Mesothelial cell of epicardium (in vitro differentiated cells): ENCODE measurements at places on chromosomes 16 and 17.

DNA sequence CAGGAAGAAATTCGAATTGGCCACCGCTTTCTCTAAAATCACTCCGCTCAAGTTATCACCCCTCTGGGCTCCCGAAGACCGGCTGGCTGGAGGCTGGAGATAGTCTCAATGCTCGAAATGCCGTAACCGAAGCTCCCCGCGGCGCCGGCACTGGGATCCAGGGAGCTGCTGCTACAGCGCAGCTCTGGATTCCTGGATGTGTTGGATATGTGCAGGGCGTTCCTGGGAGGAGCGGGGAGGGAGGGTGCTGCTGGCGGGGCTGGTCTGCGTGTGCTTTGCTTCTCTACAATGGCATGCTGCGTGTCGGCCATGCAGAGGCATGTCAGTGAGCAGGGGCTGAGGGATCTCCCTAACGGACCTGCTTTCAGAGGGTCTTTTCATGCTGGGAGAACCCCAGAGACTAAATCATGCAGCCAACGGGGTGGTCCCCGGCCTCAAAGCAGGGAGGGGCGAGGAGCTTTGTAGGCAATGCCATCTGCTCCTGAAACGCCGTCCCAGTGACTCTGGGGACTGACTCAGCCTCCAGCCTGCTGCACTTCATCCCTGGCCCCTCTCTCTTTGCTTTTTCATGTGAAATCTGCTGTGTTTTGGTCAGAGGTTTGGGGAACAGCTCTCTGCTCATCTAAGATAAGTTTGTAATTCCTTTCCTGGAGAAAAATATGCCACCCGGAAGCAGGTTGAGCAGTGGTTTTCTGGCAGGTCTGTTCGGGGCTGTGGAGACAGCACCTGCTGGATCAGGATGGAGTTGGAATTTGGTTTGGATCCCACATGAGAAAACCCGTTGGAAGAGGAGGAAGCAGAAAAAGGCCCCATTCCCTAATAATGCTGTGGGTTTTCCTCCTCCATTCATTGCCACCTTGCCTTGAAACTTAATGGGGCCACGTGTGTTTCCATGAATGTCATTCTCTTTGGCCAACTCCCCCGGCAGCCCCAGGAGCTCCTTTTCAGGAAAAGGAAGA lies 311.4 kb downstream of the SEC14L1 start:
- H3K36me3 ChIP-seq: peaks cover 2% of the 10 kb centered on the region
- H3K27ac ChIP-seq: peak overlapping the region; percentile 99
- H3K4me1 ChIP-seq: peaks cover 68% of the 10 kb centered on the region
- H3K27me3 ChIP-seq: no peaks in the 10 kb centered on the region
- peak overlapping the region; percentile 99 for H3K4me3 ChIP-seq

GRCh38 chr16:4376126-4376892 lies 4.7 kb downstream of the VASN start:
- peaks cover 44% of the 10 kb centered on the region for H3K4me1 ChIP-seq
- no peaks in the 10 kb centered on the region for H3K36me3 ChIP-seq
- peak overlapping the region; percentile 87 for H3K27ac ChIP-seq
- H3K27me3 ChIP-seq: no peaks in the 10 kb centered on the region
- DNase-seq: no peak
- no peak overlapping the region for H3K4me3 ChIP-seq

DNA sequence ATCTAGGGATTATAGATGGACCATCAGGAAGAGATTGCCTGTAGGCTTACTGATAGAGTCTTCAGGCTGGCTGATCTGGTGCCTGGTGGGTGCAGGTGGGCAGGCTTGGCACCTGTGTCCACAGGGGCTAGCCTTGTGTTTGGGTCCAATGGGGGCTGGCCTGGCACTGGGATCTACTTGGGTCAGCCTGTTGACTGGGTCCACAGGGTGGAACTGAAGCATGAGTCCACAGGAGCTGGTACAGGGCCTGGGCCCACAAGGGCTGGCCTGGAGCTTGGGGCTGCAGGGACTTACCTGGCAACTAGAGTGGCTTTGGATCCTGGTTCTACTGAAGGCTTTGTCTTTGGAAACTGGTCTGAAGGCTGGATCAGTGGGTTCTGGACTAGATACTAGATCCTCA lies 1217.7 kb downstream of the CDH11 start:
- H3K27me3 ChIP-seq: no peaks in the 10 kb centered on the region
- no peak overlapping the region for H3K27ac ChIP-seq
- no peaks in the 10 kb centered on the region for H3K4me1 ChIP-seq
- no peak overlapping the region for H3K4me3 ChIP-seq
- no peaks in the 10 kb centered on the region for H3K36me3 ChIP-seq

DNA sequence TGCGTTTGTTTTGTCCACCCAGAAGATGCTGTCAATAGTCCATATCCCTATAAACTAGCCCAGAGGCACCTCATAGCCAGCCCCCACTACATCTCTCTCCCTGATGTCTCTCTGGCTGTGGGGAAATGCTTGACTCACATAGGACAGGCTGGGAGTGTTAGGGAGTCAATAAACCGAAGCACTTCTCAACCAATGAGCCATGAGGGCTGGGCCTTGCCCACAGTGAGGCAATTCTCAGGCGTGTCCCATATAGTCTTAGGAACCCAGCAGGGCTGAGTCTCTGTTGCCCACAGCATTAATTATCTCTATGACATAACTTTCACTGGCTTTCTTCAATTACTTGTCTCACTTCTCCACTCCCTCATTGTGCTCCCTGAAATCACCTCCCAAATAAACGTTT lies 387.3 kb upstream of the CDH11 start:
- no peak for DNase-seq
- no peaks in the 10 kb centered on the region for H3K27me3 ChIP-seq
- no peaks in the 10 kb centered on the region for H3K36me3 ChIP-seq
- H3K4me1 ChIP-seq: peaks cover 11% of the 10 kb centered on the region
- H3K4me3 ChIP-seq: no peak overlapping the region

DNA sequence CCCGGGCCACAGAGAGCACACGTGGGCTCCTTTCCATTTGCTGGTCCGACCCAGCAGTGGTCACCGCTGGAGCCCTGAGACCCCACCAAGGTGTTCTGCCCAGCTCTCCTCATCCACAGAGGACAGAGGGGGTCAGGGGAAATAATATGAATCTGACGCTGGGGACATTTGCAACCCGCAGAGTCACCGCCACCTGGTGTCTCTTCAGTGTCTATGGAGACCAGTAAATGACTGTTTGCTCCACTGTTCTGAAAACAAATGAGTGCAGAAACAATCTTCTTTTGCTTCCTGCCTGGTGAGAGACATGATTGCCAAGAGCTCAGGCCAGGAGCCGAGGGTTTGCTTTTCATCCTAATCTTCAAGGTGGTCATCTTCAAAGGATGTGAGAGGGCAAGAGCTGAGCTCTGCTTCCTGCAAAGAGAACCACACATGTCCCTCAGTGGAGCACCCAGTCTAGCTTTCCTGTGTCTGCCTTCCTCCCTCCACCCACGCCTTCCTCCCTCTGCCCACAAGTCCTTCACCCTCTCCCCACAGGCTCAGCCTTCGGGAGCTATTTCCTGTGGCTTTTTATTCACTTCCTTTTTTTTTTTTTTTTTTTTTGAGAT lies 14.7 kb upstream of the KLHDC4 start:
- no peak overlapping the region for H3K27ac ChIP-seq
- H3K4me3 ChIP-seq: no peak overlapping the region
- H3K36me3 ChIP-seq: no peaks in the 10 kb centered on the region
- H3K4me1 ChIP-seq: peaks cover 11% of the 10 kb centered on the region
- peaks cover 2% of the 10 kb centered on the region for H3K27me3 ChIP-seq

- H3K4me3 ChIP-seq: peak overlapping the region; percentile 20
- H3K36me3 ChIP-seq: peaks cover 1% of the 10 kb centered on the region
- H3K27ac ChIP-seq: peak overlapping the region; percentile 74
- DNase-seq: peak; percentile 76
- no peaks in the 10 kb centered on the region for H3K27me3 ChIP-seq
- peaks cover 23% of the 10 kb centered on the region for H3K4me1 ChIP-seq
Measured at GRCh38 chr16:27779641-27780164, 229.8 kb downstream of the KATNIP start.

GRCh38 chr16:59121411-59122261 lies 387.5 kb upstream of the GOT2 start:
- H3K27me3 ChIP-seq: no peaks in the 10 kb centered on the region
- no peak for DNase-seq
- no peak overlapping the region for H3K27ac ChIP-seq
- H3K4me3 ChIP-seq: no peak overlapping the region
- H3K36me3 ChIP-seq: no peaks in the 10 kb centered on the region

DNA sequence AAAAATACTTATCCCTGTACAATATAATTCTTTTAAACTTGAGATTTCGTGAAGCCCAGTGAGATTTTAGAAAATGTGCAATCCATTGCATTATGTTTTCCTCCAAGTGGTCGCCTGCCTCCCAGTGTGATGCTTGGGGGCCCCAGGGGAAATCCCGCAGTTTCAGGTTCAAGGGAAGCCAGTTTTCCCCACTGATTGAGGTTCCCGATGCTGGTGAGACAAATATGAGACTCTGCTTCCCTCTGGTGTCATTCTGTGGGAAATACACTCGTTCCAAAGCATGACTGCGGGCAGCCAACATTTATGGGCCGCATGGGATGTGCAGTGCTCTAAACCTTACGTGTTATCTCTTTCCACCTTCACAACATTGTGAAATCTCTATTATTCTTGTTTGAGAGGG lies 200.8 kb downstream of the PRKCB start:
- no peak for DNase-seq
- peaks cover 64% of the 10 kb centered on the region for H3K27me3 ChIP-seq
- H3K4me3 ChIP-seq: no peak overlapping the region
- H3K4me1 ChIP-seq: peaks cover 2% of the 10 kb centered on the region

DNA sequence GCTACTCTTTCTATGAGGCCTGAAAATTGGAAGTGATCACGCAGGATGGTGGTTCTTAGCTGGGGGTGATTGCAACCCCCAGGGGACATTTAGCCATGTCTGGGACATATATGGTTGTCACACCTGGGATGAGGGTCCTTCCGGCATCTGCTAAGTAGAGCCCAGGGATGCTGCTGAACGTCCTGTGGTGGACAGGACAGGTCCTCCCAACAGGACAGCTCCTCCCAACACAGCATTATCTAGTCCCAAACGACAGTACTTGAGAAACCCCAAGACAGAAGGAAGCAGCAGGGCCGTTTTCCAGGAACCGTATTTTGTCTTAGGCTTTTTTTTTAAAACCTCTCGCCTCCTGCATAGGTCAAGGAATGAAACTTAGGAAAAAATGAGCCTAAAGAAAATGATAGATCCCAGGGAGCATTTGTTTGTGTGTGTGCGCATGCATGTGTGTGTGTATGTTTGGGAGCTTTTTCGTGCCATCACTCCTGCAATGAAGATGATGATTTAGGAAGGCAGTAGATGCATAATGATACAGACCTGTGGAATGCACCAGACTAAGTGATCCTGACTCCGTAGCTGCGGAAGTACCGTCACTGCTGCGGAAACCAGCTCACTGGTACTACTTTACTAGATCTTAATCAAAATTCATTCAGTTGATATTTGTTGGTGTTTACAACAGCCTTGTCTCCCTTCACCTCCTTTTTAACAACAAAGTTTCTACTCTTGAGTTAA lies 118.2 kb downstream of the SNX29 start:
- H3K4me3 ChIP-seq: no peak overlapping the region
- H3K27ac ChIP-seq: no peak overlapping the region
- peaks cover 1% of the 10 kb centered on the region for H3K27me3 ChIP-seq
- H3K4me1 ChIP-seq: peaks cover 37% of the 10 kb centered on the region
- DNase-seq: no peak

GRCh38 chr17:68133346-68134045 lies 98.0 kb downstream of the KPNA2 start:
- peaks cover 2% of the 10 kb centered on the region for H3K4me1 ChIP-seq
- no peak for DNase-seq
- no peaks in the 10 kb centered on the region for H3K27me3 ChIP-seq
- no peak overlapping the region for H3K27ac ChIP-seq
- H3K36me3 ChIP-seq: peaks cover 15% of the 10 kb centered on the region

DNA sequence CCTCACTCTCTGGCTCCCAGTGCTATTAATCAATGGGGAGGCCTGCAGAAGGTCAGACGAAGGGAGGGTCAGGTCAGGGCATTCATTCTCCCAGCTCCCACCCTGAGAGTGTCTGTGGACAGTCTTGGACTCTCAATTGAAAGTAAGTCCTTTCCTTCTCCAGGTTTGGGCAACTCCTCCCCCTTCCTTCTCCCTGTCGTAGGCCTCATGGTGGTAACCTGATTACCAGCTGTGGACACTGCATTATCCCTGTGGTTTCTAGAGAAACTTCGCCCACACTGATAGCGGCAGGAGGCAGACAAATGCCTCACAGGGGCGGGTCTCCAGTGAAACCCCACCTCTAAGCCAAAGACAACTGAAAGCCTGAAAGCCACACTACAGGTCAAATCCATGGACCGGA lies 57.7 kb upstream of the SLC25A19 start:
- no peak overlapping the region for H3K4me3 ChIP-seq
- H3K27me3 ChIP-seq: no peaks in the 10 kb centered on the region
- H3K36me3 ChIP-seq: peaks cover 1% of the 10 kb centered on the region

- H3K4me1 ChIP-seq: peaks cover 21% of the 10 kb centered on the region
- no peak for DNase-seq
- peaks cover 1% of the 10 kb centered on the region for H3K36me3 ChIP-seq
- H3K4me3 ChIP-seq: no peak overlapping the region
Measured at GRCh38 chr17:61663310-61663709, 72.3 kb upstream of the NACA2 start.

GRCh38 chr17:45869676-45870341 lies 24.5 kb upstream of the MAPT start:
- H3K27ac ChIP-seq: no peak overlapping the region
- H3K4me1 ChIP-seq: peaks cover 8% of the 10 kb centered on the region
- peaks cover 24% of the 10 kb centered on the region for H3K27me3 ChIP-seq
- no peak for DNase-seq
- H3K4me3 ChIP-seq: no peak overlapping the region

GRCh38 chr17:82120148-82120547 lies 22.1 kb upstream of the FASN start:
- peaks cover 28% of the 10 kb centered on the region for H3K4me1 ChIP-seq
- DNase-seq: no peak
- peaks cover 17% of the 10 kb centered on the region for H3K36me3 ChIP-seq
- no peaks in the 10 kb centered on the region for H3K27me3 ChIP-seq
- H3K4me3 ChIP-seq: no peak overlapping the region
- peak overlapping the region; percentile 56 for H3K27ac ChIP-seq

DNA sequence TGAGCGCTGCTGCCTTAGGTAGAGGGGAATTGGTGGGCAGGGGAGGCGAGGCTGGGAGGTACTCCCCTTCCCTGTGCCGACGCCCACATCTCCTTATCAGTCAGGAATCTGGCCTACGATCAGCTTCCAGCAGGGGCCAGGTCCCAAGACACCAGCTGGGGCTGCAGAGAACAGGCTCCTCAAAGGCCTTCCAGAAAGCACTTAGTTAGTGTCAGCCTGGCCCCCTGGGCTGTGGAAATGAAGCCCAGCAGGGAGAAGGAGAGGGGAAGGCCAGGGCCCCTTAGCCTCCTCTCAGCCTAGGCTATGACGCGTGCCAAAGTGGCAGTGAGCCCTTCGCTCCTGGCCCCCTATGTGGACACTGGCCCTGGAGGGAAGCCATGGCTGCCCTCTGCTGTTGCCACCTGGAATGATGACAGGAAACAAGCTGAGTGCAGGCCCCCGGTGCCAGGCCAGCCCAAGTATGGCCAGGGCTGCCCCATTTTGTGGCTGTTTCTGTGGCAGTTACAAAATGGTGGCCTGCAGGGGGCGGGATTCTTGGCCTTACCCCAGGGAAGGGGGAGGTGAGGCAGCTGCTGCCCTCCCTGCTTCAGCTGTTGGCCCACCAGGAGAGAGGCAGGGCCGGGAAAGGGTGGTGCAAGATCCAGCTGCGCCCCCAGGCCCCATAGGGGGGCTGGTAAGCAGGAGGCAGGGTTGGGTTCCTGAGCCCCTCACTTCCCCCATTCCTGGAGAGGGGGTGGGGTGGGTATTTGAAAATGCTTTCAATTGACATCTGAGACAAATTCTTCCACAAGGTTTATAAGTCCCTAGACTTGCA lies 11.3 kb downstream of the TBX4 start:
- H3K4me1 ChIP-seq: peaks cover 73% of the 10 kb centered on the region
- peaks cover 48% of the 10 kb centered on the region for H3K27me3 ChIP-seq
- peaks cover 7% of the 10 kb centered on the region for H3K36me3 ChIP-seq
- DNase-seq: no peak
- H3K27ac ChIP-seq: peak overlapping the region; percentile 76
